Dermis lymphatic vessel endothelial cell (primary cell): ENCODE measurements at places on chromosomes 3 and 15. TPM values are rescaled to one million over a fixed set of nuclear protein-coding genes. Genes with fewer than 3 reads are reported as not detected.

Gene ZBED2
- total RNA-seq: under 0.01 TPM in 1 of 2 replicates, not detected in the other

Gene ANKDD1A
- total RNA-seq: 11.9 and 15.3 TPM in 2 replicates

Gene CEP70
- 15.6 and 16.0 TPM in 2 replicates for total RNA-seq

Gene CCDC66
- total RNA-seq: 8.0 and 12.6 TPM in 2 replicates

Gene CCDC33
- total RNA-seq: not detected in 2 replicates

Gene TRH
- not detected in 2 replicates for total RNA-seq

Gene ACAN
- under 0.01 TPM in 2 replicates for total RNA-seq

Gene PRICKLE2
- 8.2 and 10.6 TPM in 2 replicates for total RNA-seq

Gene KBTBD13
- total RNA-seq: not detected in 2 replicates

Gene KCNAB1
- under 0.01 TPM in 1 of 2 replicates, not detected in the other for total RNA-seq
